ENCODE measurements at places on chromosomes 12 and 14. TPM values are rescaled to one million over a fixed set of nuclear protein-coding genes. Genes with fewer than 3 reads are reported as not detected.

The SCNN1A gene
- polyA plus RNA-seq: 37.1 TPM

The SIX1 gene
- polyA plus RNA-seq: 0.71 TPM

The USP30 gene
- 2.9 TPM for polyA plus RNA-seq

The PTPRQ gene
- polyA plus RNA-seq: not detected

The ACTR10 gene
- 50.2 TPM for polyA plus RNA-seq

The GRIN2B gene
- 0.31 TPM for polyA plus RNA-seq

The GUCY2C gene
- 2.1 TPM for polyA plus RNA-seq

The PTPN6 gene
- 35.4 TPM for polyA plus RNA-seq

The CCDC175 gene
- 0.42 TPM for polyA plus RNA-seq

The COPZ1 gene
- 72.7 TPM for polyA plus RNA-seq

The PLXNC1 gene
- polyA plus RNA-seq: 1.4 TPM

The TECPR2 gene
- 5.2 TPM for polyA plus RNA-seq

The PRIMA1 gene
- polyA plus RNA-seq: 2.1 TPM

The MUCL1 gene
- polyA plus RNA-seq: not detected

The ACRBP gene
- polyA plus RNA-seq: not detected

The SMOC1 gene
- 0.79 TPM for polyA plus RNA-seq

All from GM23338 (cell line).